ENCODE measurements at places on chromosomes 12 and 14.

GRCh38 chr14:41824441-41824840 is 217.8 kb downstream of the LRFN5 start:
- DNase-seq, result no peak

DNA sequence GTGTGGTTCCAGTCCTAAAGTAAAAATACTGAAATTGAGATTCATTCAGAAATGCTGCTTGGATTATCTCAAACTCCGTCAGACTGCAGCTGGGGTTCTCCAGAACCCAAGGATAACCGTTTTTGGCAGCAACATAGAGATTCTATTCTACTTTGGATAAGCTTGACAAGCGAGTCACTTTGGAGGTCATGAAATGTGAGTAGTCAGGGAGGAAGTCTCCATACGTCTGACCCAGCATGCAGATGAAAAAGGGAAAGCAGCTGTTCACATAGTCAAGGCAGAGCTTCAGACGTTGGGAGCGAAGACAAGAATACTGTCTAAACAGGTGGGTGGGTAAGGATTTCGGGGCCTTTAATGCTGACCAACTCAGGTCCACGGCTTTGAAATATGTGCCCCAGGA is 14.9 kb upstream of the HSP90B1 start:
- DNase-seq, result no peak

- no peak for DNase-seq
Measured at GRCh38 chr12:80598004-80598606, 109.3 kb upstream of the MYF6 start.

GRCh38 chr14:64611358-64612020 is 61.7 kb downstream of the PPP1R36 start:
- no peak for DNase-seq

GRCh38 chr14:104557086-104557485 is 22.5 kb upstream of the C14orf180 start:
- DNase-seq, result no peak

DNA sequence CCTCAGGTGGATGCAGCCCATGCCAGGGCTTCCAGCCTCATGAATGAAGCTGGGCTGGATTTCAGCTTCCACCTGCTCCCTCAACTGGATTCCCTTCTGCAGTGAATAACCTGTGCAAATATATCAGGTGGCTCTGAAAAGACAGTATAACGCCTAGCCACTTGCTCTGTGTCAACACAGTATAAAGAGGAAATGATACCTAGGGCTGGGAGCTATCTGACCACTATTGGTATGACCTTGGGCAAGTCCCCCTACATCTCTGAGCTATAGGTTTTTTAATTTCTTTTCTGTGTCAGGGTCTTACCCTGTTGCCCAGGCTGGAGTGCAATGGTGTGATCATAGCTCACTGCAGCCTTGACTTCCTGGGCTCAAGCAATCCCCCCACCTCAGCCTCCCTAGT is 19.8 kb downstream of the ISM2 start:
- no peak for DNase-seq

DNA sequence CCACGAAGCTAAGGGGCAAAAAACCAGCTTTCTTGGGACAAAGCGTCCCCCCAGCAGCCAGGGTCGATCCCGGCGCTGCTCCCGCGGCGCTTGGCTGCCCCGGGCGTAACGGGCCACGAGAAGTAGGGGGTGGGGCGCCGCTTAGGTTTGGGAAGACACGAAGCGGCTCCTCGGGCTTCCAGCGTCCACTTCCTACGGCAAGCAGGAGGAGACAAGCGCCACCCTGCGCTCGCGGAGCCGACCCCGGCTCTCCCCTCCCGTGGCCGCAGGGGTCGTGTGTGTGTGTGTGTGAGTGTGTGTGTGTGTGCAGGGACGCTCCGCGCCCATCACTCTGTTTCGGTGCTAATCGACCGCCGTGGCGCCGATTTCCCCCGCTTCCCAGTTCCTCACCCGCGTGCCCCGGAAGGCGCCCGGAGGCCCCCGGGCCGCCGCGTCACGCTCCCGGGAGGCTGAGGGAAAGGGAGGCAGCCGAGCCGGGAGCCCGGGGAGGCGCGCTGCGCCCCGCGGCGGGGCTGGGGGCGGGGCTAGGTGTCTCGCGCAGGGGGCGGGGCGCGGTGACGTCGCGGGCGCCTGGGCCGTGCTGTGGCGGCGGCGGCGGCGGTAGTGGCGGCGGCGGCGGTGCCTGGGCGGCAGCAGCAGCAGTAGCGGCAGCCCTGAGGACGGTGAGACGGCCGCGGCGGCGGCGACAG is at the start of gene ERC1:
TSS of gene ERC1 (plus strand) at position 563 of the 689 bp plus-strand sequence. CDS start 36,681 bp downstream, outside the sequence.
- DNase-seq, result peak; percentile 78

DNA sequence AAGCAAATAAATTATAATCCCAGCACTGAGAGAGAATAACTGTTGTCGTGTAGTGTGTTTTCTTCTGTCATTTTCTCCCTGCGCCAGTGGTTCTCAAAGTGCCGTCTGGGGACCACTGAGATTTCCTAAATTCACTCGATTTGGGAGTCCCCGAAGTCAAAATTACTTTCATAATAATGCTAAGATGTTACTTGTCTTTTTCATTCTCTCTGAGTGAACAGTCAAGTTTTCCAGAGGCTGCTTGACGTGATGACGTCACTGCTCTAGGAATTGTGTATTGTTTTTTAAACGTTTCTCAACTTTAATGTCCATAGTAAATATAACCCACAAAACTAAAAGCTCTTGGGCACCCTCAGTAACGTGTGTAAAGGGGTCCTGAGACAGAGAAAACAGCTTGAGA is 796 bp upstream of the POP5 start:
- DNase-seq, result no peak

- DNase-seq, result no peak
Measured at GRCh38 chr12:107441665-107442300, 243.8 kb upstream of the PWP1 start.

- DNase-seq, result no peak
Measured at GRCh38 chr14:103428723-103429556, 43.7 kb downstream of the MARK3 start.

DNA sequence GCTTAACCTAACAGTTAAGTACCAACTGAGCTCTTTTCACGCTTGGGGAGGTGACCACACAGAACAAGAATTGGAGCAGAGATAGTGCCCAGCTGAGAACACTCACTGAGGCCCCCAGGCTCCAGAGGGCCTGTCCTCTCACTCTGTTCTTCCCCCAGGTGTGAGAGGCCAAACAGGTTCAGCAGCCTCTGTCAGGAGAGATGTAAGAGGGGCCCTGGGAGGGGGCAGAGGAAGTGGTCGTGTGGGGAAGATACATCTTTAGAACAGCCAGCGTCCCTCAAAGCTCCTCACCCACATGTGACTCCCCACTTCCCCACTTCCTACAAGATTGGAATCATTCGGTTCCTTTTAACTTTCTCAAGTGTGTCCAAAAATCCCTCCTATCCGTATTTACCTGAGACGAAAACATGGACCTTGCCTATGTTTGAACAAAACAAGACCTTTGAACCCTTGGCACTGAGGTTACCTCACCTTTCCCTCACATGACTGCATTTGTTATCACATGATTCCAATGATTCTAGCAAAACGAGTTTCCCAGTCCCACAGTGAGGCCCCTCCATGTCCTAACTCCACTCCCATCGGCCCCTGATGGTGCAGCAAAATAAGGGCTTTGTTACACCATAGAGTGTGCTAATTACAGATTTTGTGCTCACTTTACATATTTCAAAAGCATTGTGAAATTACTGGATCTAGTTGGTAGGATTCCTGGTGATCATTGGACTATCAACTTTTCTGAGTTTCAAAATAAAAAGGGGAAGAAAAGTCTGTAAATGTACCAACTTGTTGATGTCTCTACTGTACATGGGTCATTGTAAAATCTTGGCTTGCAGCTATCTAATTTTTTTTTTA is 40.0 kb upstream of the PAPOLA start:
- DNase-seq, result no peak

DNA sequence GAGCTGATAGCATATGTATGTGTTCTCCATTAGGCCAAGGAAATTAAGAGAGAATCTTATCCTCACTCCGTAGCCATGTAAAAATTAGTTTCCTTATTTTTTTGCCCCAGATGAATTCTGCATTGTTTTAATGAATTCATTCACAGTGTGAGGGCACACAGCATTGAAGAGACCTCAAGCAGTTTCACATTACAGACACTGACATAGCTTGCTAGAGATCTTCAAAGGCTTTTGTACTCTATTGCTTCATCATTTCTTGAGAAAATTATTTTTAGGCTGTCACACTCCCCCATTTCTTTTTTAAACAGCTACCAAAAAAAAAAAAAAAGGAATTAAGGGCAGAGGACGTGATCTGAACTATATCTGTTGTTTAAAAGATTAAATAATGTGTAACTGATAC is 251.1 kb downstream of the BCAT1 start:
- DNase-seq, result no peak

GRCh38 chr12:83390186-83390585 is 703.5 kb downstream of the TMTC2 start:
- DNase-seq, result no peak

DNA sequence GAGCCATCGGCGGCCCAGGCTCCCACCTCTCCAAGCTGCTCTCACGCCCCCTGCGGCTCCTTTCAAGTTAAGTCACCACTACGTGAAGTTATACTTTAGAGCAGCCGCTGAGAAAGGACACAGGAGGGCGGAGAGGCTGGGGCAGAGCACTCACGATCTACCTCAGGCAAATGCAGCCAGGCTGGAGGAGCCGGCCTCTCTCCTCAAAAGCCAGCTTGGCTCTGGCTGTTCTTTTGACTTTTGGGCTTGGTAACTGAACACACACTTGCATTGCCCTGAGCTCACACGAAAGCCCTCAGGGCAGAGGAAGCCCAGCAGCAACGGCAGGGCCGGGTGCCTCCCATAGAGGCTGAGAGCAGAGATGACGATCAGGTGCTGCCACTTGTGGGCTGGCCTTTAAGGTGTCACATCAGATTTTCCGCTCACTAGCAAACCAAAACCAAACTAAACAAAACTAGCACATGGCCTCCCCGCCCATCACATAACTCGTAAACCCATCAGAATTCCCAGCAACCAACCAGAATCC is 75.2 kb downstream of the PITPNM2 start:
- peak; percentile 78 for DNase-seq

- no peak for DNase-seq
Measured at GRCh38 chr14:61593330-61593729, 102.0 kb upstream of the HIF1A start.

- no peak for DNase-seq
Measured at GRCh38 chr12:47534695-47535094, 171.1 kb downstream of the RPAP3 start.

DNA sequence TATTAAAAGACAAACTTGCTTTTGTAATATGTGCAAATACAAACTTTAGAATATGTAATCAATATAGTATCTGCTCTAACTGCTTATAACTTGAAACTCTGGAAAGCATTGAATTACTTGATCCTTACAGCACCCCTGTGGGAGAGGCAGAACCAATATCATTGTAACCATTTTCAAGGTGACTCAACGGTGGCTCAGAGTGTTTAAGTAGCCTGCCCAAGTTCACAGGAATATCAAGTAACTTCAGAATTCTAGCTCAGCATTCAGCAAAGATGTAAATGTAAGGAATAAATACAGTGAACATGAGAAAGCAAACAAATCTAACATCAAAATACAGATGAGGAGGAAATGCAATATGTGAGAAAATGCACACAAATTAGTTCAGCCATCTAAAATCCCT is 264.6 kb downstream of the NELL2 start:
- no peak for DNase-seq

DNA sequence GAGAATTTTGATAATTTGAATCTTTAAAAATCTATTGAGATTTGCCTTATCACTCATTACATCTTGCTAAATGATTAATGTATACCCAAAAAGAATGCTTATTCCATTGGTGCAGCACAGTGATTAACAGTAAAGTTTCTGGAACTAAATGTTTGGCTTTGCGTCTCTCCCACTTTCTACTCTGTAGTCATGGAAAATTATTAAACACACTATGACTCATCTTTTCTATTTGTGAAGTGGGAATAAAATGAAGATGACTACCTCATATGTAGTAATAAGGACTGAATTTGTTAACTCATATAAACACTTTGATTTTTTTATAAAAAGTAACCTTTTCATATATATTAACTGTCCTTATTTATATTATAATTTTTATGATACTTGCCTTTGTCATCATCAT is 118.1 kb downstream of the RERGL start:
- DNase-seq, result no peak

GRCh38 chr14:73759714-73760597 is 45.8 kb upstream of the PNMA1 start:
- DNase-seq, result peak; percentile 96

GRCh38 chr12:79873201-79873600 is 61.7 kb downstream of the PPP1R12A start:
- DNase-seq, result no peak

DNA sequence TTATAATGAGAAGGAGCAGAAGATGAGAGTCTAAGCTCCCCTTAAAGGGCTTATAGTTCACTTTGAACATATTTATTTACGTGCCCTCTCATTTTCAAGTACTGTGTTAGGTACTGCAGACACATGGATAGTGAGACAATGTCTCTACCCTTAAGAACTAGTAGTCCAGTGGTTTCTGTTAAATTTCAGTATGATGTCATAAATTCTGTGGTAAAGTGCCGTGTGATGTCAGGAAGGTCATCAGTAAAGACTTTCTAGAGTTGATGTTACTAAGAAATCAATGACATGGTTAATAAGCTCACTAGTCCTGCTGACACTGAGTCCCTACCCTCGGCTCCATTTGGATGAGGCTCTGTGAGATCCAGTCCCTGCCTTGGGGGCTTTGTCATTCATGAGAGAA is 475.6 kb downstream of the ZFP36L1 start:
- no peak for DNase-seq

DNA sequence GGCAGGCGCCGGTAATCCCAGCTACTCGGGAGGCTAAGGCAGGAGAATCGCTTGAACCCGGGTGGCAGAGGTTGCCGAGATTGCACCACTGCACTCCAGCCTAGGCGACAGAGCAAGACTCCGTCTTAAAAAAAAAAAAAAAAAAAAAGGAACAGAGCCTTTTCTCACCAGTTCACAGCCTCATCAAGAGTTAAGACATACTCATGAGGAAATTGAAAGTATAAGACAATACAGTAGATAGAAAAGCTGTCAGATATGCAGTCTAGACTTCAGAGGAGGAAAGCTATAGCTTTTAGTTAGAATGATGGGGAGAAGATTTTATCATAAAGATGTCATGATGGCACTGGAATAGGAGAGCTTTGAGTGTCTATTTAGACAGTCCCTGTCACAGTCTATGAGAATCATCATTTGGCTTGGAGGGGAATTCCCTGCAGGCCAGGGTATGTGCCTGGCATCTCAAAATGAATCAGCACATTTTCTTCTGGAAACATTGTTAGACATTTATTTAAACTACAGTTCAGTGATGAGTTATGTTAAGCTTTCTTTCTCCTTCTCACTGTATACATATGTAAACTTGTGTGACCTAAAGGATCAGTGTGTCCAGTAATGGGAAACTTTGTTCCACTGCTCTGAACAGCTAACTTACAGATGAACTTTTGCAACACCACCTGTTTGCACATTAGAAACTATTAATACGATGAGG is 2.9 kb upstream of the RAB35 start:
- DNase-seq, result no peak

DNA sequence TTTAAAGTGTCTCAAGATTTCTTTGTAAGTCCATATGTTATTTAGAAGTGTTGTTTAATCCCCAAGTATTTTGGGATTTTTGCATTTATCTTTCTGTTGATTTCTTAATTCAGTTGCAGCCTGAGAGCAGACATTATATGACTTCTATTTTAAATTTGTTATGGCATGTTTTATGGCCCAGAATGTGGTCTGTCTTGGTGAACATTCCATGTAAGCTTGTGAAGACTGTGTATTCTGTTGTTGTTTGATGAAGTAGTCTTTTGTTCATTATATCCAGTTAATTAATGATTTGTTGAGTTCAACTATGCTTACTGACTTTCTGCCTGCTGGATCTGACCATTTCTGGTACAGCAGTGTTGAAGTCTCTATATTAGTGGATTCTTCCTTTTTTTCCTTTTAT is 34.0 kb downstream of the LEMD3 start:
- DNase-seq, result no peak
